ENCODE measurements at places on chromosomes 5 and 9.

DNA sequence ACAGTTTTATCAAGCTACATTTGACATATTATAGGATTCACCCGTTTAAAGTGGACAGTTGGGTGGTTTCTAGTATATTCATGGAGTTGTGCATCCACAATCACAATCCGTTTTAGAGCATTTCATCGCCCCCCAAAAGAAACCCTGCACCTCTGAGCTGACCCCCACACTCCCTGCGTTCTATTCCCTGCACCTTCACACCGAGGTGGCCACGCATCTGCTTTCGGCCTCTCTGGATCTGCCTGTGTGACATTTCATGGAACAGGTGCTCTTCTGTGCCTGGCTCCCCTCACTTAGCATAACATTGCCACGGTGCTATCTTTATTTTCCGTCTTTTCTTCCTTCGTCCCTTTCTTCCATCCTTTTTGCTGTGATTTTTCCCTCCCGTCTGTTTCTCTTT is 32.7 kb downstream of the HRH2 start:
- DNase-seq: no peak

GRCh38 chr9:76643399-76644117 is 120.7 kb upstream of the PCA3 start:
- no peak for DNase-seq

DNA sequence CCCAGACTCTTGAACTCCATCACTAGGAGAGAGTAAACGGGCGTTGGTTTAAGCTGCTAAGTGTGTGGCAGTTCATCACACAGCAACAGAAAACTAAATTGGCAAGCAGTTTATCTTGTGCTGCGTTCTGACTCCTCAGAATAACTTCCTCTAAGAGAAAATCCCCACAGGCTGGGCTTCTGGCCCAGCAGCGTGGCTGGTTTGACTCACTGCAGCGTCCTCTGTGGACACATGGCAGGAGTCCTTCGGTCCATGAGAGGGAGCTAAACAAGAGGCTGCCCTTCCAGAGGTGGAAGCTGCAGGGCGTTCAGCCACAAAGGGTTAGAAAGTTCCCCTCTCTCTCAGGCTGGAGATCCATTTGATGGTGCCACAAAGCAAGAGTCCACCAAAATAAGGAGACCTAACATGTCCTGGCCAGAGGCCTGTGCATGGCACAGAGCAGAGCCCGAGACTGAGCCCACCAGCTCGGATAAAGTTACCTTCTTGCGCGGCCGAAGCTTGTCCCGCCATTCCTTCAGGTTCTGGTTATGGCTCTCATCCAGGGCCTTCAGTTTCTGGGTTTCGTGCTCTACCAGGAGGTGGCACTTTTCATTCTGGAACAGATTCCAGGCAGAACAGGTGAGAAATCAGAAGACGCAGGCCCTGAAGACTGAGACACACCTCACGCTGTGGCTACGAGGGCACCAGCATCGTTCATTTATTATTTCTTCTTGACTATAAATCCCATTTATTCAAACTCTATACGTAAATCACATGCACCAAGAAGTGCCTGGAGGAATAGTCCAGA is 46.2 kb upstream of the FBXW11 start:
- peak; percentile 93 for DNase-seq

GRCh38 chr9:83396813-83397212 is 141.4 kb downstream of the FRMD3 start:
- no peak for DNase-seq

DNA sequence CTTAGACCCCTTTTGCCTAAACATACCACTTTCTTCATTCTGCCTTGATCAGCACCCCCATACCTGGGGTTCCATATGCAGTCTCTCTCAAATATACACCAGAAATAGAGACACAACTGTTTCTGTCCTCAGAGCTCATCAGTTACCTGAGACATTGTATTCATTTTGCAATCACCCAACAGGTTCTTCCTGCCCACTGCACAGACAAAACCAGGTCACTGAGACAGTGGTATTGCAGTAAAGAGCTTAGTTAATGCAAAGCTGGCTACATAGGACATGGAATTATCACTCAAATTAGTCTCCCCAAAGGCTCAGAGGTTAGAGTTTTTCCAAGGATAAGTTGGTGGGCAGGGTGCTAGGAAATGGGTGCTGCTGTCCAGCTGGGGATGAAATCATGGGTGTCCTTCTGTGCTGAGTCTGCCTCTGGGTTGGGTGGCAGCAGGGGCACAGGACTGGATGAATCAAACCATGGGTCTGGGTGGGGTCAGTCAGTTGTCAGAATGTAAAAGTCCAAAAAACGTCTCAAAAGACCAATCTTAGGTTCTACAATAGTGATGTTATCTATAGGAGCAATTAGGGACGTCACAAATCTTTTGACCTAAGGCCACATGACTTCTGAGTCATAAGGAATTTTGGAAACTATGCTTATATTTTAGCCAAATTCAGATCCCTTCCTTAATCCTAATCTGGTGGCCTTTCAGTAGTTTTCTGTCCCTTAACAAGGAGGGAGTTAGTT is 41.0 kb downstream of the KCNV2 start:
- DNase-seq: no peak

- DNase-seq: peak; percentile 47
Measured at GRCh38 chr9:21919377-21920362, 74.5 kb downstream of the CDKN2A start.

DNA sequence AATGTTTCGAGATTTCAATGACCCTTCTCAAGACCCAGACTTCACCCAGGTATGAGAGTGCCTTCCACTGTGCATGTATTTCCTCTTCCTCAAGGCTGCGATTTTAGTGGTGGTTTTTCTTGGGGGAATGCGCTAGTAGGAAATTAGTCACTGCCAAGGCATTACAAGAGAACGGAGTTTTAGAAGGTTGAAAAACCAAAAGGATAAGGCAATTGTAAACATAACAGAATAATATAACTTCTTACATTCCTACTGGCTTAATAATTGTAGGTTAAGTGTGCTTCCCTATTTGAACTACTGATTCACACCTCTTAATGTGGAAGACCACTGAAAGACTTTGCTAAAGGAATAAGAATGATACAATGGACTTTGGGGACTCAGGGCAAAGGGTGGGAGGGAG is 38.9 kb downstream of the ACO1 start:
- DNase-seq: peak; percentile 58

GRCh38 chr5:171444582-171444981 is 25.1 kb downstream of the FGF18 start:
- DNase-seq: peak; percentile 81

DNA sequence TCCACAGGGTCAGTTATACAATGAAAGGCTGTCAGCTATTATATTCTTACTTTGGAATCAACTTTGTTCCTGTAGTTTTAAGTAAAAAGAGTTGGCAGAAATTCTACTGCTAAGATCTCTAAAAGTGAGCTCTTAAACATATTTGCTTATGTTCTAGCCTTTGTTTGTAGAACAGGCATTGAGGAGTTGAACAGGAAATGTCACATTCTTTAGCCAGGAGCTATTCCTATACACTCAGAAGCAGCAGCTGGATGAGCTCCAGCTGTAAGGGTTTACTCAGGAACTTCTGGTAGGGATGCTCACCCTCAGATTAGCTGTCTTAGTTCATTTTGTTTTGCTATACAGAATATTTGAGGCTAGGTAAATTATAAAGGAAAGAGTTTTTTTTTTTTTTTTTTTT is 22.4 kb upstream of the SPINK14 start:
- DNase-seq: peak; percentile 18

DNA sequence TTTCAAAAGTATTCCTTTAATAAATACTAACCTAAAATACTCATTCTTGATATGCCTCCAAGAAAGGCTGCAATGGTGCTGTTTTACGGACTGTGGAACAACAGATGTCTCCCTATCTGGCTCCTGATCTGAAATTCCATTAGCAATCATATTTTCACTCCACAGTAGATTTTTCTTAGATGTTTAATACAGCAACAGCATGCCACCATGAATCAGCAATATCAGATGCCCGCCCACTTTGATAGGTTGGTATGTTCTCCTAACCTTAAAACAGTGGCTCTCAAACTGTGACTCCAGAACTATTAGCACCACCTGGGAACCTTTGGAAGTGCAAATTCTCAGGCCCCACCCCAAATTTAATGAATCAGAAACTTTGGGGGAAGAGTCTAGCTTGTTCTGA is 110.2 kb downstream of the MLLT3 start:
- peak; percentile 31 for DNase-seq

DNA sequence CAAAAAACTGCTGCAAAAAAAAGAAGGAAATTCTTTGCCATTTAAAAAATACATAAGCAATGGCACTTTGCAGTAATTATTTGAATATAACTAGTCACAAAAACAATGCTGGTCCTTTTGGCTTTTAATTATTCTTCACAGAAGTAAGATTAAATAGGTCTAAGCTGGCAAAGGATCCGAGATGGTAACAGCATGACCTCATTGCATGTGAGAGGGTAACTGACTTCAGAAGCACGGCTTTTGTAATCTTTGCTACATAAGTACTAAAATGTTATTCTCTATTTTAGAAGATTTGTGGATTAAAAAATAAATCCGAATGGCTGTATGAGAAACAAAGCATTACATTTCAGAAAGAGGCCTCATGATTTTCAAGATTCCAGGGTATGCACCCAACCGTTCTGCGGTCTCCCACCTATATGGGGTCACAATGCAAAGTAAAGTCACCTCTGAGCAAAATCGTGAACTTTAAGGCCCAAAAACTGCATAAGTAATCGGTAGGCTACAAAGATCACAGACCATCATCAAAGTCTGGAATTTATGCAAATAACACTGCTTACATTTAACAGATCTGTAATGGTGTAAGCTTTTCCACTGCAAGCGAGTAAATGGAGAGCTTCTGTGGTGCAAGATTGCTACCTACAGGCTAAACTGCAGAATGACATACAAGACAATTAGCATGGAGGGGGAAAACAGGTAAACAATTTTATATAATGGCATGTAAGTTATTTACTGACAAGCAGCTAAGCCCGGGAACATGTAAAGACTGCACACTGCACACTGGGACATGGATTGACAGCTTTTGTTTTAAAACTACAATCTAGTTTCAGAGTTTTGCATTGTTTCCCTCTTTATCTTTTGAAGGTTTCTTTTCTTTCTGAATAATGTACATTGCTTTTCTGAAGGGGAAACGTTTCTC is 231.6 kb downstream of the SLF1 start:
- peak; percentile 85 for DNase-seq

DNA sequence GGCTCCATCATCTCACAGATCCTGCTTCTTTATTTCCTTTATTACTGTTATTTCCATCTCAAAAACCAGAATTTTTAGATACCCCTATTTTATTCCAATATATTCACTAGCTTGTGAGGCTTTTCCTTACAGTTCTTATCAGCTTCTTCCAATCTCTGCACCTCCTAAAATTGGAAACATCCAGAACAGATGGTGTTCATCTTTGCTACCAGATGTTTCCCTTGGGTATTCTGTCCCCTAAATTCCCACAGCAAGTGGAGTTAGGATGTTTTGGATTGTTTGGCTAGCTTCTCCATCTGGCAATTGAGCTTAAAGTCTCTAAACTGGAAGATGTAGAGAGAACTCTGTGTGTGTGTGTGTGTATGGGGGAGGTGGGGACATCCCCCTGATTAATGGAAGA is 580.4 kb downstream of the DTWD2 start:
- no peak for DNase-seq

DNA sequence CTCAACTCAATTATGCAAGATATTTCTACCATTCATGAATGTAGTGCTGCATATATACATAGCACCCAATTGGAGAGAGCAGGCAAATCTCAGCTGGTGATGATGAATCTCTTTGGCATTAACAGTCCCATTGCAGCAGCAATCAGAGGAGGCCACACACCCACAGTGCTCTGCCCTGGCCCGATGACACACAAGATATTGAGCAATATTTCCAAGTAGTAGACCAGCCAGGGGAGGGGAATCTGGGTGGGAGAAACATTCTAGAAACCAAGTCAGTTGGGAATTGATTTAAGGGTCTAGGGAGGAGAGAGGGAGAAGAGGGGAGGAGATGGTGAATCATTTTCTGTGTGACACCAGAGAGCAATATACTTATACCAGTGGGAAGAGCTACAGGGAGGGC is 14.9 kb upstream of the C5orf63 start:
- peak; percentile 69 for DNase-seq

- no peak for DNase-seq
Measured at GRCh38 chr9:128225770-128226411, 22.7 kb downstream of the DNM1 start.

DNA sequence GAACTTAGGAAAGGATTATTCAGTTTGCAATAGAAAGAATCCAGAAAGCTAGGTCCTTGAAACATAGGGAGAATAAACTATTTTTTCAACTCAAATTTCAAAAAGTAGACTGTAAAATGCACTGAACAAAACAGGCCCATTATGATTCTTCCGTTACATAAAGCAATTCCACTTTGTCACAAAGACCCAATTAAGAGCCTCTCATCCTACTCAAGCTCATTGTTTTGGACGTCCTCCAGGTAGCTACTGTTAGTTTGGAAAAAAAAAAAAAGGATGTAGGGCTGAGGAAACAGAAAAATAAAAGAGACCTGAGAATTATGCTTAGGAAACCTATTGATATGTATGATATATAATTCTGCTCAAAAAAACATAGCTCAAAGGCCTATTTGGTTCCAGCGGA is 74.0 kb downstream of the DIRAS2 start:
- no peak for DNase-seq

DNA sequence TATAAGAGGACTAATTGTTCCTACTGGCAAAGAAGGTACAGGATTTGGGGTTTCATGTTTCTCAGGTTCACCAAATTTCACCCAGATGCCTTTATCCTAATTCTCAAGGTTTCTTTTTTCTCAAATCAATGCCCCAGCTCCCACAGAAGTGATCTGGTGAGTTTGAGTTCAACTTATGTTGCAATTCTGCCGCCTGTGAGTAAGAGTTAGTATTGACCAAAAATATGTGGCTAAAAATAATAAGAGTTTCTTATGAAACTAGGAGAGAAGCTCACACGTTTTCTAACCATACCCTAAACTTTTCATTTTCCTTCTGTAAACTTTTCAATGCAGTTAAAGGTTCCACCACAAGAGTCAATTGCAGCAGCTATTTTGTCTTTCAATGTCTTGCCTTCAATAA is 15.1 kb downstream of the SLCO6A1 start:
- DNase-seq: no peak

DNA sequence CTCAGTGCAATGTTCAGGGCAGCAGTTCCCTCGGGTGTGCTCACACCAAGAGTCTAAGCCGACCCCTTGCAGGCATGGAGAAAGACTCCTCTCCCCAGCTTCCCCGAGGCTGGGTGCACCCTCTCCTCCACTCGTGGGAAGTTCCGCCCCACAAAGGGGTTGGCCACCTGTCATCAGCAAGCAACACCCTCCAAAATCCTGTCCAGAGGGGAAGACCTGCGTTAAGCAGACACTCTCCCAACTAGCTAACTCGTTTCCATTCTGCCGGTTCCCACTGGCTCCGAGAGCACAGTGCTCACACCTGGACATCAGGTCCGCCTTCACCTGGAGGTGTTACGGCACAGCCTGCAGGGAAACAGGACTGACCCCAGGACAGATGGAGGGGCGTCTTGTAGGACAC is 117.9 kb upstream of the IRX4 start:
- DNase-seq: no peak
